ENCODE measurements at places on chromosomes 4 and X.

DNA sequence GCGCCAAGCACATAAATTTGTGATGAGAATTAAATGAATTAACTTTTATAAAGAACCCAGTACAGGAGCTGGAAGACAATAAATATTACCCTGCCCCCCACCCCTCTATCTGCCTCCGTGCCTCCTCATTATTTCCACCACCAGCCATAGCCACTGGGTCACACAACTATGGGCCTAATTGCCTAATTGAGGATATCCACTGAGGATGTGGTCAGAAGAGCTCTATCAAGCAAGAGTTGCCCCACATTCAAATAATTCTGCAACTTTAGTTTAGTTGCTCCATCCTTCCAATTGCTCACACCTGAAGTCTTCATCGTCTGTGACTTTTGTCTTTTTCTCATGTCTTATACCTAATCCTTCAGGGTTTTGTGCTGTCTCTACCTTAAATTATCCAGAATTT, 9.5 kb upstream of the CXCL8 start:
- DNase-seq: no peak

DNA sequence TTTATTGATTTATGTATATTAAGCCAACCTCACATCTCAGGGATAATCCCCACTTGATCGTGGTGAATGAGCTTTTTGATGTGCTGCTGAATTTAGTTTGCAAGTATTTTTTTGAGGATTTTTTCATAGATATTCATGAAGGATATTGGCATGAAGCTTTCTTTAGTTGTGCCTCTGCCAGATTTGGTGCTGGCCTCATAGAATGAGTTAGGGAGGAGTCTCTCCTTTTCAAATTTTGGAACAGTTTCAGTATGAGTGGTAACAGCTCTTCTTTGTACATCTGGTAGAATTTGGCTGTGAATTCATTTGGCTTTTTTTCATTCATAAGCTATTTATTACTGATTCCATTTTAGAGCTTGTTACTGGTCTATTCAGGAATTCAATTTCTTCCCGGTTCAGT, 197.2 kb upstream of the NDST4 start:
- DNase-seq: no peak

DNA sequence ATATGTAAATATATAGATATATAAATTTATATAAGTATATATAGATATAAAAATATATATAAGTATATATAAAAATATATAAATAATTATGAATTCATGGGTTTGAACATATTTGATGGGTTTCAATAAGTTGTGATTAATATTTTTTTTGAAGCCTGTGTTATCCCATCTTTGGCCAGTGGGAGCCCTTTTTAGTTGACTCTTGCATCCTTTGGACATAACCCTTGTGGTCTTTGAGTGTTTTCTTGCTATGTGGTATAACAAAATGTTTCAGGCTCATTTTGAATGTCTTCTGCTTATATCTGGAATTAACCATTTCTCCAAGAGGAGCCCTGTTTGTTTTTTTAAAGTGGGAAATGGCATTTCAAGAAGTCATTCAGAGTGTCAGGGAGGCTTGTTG, 15.2 kb downstream of the SNX25 start:
- DNase-seq: peak; percentile 28

DNA sequence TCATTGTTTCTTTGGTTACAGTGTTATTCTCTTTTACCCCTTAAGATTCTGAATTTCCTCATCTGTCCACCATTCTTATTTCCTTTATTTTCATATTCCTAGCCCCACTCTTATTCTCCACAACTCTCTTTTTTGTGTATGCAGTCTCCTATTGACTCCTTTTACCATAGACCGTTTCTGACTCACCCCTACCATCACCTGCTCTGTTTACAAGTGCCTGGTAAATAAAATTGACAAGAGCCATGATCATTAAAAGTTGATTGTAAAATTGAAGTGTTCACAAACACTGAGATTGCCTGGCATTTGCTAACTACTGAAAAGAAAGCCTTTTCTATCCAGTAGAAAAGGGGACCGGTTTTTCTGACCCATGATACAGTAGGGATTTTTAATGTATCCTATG, 54.4 kb downstream of the MRPL1 start:
- DNase-seq: no peak

- DNase-seq: no peak
Observed at GRCh38 chr4:127120441-127121090, 512.2 kb upstream of the INTU start.

- peak; percentile 48 for DNase-seq
Observed at GRCh38 chr4:174714393-174715211, 114.4 kb downstream of the GLRA3 start.

Measured in SJSA1 (cell line).